ENCODE measurements at places on chromosomes 7 and 10.

DNA sequence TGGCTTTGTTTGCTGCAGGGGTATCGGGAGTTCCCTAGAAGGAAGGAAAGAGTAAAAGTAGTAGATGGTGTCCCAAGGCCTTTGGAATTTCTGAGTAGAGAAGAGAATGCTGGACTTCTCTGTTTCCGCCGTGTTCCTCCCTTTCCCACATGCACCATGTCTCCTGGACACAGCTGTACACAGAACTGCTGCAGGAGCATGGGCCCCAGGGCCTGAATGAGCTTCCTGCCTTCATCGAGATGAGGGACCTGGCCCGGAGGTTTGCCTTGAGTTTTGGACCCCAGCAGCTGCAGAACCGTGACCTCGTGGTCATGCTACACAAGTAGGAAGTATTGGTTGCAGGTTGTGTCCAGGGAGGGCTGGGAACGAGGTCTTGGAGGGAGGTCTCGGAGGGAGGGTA is 15.3 kb upstream of the PVRIG start:
- no peak for DNase-seq

DNA sequence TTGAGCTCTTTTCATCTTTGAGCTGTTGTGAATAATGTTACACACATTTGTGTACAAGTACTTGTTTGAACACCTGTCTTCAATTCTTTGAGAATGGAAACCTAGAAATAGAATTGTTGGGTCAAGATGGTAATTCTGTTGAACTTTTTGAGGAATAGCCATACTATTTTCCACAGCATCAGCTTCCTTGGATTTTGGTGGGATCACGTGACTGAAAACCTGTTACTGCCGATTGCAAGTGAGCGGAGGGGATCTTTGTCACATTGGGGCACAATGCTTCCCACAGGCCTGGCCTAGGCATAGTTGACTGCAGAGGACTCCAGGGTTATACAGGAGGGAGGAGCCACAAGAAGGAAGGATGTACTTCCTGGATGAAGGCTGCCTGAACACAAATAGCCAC is 21.3 kb upstream of the CACUL1 start:
- DNase-seq, result no peak

GRCh38 chr10:104711302-104711721 is 70.2 kb downstream of the SORCS3 start:
- no peak for DNase-seq

DNA sequence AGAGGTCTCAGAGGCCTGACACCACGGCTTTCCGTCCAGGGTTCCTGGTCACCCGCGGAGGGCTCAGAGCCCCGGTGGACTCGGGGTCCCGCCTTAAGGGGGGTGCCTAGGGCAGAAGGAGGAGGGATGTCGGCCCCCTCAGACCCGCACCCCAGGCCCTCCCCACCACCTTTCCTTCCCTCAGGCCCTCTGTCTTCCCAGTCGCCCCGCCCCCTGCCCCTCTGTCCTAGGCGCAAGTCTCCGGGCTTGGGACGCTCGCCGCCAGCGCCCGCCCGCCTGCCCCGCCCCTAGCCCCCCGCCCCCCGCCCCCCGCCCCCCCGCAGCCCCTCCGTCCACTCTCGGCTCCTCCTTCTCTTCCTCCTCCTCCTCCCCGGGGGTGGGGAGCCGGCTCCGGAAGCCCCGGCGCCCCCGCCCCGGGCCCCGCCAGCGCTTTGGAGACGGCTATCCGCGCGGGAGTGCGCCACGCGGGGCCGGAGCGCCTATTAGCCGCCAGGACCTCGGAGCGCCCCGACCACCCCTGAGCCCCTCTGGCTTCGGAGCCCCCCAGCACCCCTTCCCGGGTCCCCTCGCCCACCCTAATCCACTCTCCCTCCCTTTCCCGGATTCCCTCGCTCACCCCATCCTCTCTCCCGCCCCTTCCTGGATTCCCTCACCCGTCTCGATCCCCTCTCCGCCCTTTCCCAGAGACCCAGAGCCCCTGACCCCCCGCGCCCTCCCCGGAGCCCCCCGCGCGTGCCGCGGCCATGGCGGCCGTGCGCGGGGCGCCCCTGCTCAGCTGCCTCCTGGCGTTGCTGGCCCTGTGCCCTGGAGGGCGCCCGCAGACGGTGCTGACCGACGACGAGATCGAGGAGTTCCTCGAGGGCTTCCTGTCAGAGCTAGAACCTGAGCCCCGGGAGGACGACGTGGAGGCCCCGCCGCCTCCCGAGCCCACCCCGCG is at the start of gene AEBP1:
TSS of gene AEBP1 (plus strand) at position 423 of the 937 bp plus-strand sequence. CDS start at position 744, 321 bp downstream.
- DNase-seq, result no peak

DNA sequence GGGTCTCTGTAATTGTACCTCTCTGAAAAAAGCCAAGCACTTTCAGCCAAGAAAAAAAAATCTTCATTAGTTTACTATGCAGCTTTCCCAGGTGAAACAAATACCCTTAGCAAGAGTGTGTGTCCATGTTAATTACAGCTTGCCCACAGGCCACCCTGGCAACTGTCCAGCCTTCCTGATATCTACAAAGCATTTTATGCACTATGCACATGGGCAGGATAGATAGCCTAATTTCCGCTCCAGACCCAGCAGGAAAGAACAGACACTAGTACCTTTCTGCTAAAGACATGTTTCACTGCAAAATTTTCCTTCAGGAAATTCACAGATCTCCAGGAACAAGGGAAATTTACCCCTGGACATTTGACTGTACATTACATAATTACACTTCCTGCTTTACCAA is 24.4 kb downstream of the CACNA2D1 start:
- no peak for DNase-seq

DNA sequence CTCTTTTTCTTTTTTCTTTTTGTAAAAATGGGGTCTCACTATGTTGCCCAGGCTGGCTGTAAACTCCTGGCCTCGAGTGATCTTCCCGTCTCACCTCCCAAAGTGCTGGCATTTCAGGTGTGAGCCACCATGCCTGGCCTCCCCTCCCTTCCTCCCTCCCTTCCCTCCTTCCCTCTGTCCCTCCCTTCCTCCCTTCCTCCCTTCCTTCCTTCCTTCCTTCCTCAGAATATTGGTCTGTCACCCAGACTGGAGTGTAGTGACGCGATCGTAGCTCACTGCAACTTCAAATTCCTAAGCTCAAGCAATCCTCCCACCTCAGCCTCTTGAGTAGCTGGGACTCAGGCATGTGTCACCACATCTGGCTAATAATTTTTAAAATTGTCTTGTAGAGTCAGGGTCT is 8.4 kb downstream of the AGAP3 start:
- DNase-seq, result no peak

DNA sequence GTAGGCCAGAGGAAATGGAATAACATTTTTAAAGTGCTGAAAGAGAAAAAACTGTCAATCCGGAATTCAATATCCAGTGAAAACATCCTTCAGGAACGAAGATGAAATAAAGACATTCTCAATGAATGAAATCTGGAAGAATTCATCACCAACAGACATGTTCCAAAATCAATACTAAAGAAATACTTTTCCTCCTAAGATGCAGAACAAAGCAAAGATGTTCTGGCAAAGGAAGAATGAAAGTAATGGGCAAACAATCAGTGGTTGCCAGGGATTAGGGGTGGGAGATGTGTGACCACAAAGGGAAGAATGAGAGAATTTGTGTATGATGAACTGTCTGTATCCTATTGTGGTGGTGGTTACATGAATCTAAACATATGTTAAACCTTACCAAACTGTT is 52.8 kb upstream of the EEPD1 start:
- no peak for DNase-seq

- no peak for DNase-seq
These were observed 102.6 kb downstream of the PLXDC2 start for GRCh38 chr10:19918794-19919193.

DNA sequence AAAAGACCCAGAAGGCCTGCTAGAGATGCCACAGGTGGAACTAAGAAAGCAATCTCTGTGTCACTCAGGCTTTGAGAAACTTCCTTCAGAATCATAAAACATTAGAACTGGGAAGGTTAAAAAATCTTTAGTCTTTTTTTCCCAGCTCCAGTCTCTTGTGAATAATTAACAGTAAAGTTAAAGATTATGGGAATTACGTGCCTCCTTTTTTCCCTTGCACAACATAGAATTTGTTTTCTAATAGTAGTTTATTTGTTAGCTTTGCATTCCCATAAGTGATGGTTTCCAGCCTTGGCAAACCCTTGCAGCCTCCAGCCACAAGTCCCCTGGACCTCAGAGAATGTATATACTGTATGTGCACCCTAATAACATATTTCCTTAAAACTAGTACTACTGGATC is 128.3 kb downstream of the TPST1 start:
- DNase-seq, result no peak

- DNase-seq, result no peak
These were observed 2.4 kb upstream of the REEP3 start for GRCh38 chr10:63518690-63519288.

- DNase-seq, result no peak
These were observed 751.1 kb downstream of the GRM8 start for GRCh38 chr7:126501617-126502016.

DNA sequence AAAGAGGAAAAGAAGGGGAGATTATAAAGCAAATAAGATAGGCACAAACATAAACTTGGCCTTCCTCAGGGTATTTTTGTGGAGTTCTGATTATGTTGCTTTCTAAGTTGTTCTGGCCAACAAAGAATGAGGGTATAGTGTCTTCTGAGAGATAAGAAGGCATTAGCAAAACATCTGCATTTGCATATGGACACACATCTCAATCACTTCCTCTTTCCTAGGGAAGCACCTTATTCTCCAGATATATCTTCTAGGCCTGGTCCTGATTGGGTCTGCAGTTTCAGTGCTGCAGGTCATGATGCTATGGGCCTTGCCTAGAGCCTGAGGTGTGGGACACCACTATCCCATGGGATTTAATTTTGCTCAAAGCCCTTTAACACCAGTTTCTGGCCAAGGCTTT is 308.8 kb upstream of the PHYHIPL start:
- DNase-seq, result no peak

GRCh38 chr7:156423876-156424275 is 216.7 kb upstream of the RNF32 start:
- DNase-seq, result no peak

DNA sequence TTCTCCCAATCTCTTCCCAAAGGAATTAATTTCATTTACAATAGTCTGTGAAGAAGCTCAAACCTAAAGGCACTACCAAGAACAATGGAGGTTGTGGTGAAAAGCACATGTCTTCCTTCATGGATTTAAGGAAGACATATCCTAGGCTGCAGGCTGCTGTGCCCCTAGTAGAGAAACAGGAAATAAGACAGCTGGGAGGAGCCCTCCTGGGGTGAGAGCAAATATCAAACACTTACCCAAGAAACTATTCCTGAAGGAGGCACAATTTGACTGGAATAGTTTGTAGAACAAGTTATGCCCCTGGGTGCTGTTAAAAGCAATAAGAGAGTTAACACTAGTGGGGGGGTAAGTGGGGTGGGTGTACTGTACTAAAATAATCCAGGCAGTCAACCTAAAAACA is 30.1 kb downstream of the PDZD8 start:
- peak; percentile 24 for DNase-seq

DNA sequence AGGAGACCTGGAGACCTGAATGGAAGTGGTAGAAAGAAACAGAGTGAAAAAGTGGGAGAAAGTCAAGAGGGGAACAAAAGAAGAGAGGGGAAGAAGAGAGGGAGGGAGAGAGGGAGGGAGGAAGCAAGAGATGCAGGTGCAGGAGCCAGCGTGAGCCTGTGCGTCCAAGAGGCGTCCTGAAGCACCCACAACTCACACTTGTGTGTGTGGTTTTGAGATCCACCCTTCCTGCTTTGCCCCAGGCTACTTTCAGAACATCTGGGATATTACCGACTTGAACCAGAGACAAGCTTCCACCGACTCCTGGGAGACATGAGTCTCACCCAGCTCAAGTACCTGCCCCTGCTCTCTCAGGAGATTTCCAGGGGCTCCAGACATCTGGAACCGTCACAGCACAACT is 9.8 kb downstream of the AFAP1L2 start:
- DNase-seq, result no peak

DNA sequence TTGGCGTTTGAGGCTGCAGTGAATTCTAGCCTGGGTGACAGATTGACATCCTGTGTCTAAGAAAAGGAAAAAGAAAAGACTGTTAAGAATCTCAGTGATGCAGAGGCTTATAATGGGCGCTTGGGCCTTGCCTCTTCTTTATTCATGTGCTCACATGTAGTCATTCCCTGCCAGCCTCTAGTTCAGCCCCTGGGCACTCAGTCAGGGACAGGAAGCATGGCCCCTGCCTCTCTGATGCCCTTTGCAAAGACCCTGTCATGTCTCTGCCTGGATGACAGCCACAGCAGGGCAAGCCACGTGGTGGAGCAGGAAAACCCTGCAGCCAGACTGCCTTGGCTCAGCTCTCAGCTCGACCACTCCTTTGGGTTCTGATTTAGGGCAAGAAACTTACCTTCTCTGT is 368.9 kb downstream of the RPS24 start:
- DNase-seq, result no peak

- no peak for DNase-seq
These were observed 14.6 kb downstream of the MGMT start for GRCh38 chr10:129481641-129482040.

DNA sequence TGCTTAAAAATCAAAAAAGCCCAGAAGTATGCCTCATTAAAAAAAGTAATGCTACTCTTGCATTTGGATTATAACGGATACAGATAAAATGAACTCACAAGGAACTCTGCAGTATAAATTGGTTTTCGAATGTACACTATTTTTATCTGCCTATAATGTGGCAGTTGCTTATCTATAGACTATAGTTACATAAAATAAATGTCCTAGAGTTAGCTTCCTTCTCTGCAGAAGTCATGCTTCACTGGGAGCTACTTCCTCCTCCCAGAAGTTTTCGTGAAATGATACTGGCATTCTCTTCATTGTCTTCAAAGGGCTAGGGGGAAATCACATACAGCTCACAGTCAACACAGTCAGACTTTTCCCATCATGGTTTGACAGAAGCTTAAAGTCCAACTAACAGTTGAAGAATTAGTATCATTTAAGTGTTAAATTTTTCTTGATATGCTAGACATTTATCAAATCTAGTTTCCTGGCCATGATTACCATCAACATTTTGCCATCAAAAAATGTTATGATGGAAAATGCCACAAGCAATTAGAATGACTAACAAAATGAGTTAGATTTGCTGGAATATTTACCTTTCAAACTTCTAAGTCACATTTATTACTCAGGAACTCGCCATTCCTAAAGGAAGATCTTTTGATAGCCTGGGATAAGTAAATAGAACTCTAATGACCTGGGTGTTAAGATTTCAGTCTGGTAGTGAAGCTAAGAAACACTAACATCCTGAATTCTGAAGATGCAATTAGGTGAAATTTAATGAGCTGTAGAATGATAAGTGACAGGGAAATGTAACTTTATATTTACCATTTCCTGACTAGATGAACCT is 87.3 kb upstream of the TRIL start:
- DNase-seq, result no peak

- no peak for DNase-seq
These were observed 6.6 kb downstream of the GDF10 start for GRCh38 chr10:47306387-47307210.

DNA sequence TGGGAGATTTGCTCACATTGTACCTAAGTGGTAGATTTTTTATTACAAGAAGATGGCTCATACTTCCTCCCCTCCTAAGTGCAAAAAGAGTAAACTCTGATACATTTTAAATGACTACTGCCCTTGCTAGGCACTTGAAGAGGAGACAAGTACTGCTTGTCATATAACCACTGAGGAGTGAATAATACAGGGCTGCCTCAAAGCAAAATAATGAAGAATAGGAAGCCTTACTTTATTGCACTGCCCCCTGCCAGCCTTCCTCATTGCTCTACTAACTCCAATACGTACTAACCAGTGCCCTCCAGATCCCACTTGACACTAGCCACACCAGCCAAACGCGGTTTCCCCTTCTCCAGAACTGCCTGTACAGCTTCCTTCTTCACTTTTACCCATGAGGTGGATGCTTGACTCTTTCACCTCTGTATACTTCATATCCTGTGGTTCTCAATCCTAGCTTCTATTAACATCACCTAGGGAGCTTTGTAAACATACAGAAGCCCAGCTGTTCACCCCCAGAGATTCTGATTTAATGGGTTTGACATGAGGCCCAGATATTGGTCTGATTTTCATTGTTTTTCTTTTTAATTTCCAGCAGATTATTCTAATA is 11.7 kb upstream of the MTERF1 start:
- DNase-seq, result no peak
